ENCODE measurements at places on chromosomes 16 and 17.
A peak's percentile ranks its signal among the peaks of the same experiment; 100 is the strongest.

GRCh38 chr16:85429776-85430522 lies 183.2 kb upstream of the GSE1 start:
- DNase-seq, result no peak

- DNase-seq, result peak; percentile 80
Observed at GRCh38 chr16:57194512-57194911, 8.4 kb downstream of the RSPRY1 start.

- DNase-seq, result peak; percentile 80
Observed at GRCh38 chr16:64121473-64121872, 1000.4 kb downstream of the CDH11 start.

- DNase-seq, result no peak
Observed at GRCh38 chr17:41891135-41892020, 26.2 kb upstream of the KLHL11 start.

DNA sequence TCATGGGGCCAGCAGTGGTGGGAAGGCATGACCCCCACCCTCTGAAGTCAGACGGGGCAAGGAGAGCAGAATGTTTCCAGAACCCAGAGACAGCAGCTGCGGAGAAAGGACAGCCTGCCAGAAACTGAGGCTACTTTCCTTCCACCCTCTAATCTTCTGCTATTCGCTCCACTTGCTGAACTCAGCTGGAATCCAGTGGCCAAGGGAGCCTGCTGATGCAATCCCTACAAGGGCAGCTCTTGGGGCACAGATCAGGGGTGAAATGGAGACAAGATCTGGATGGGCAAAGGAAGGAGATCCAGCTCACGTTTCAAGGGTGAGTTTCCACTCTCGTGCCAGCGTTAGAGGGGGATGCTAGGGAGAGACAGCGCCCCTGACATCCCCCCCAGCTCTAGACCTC lies 479.1 kb downstream of the SLC39A11 start:
- no peak for DNase-seq

DNA sequence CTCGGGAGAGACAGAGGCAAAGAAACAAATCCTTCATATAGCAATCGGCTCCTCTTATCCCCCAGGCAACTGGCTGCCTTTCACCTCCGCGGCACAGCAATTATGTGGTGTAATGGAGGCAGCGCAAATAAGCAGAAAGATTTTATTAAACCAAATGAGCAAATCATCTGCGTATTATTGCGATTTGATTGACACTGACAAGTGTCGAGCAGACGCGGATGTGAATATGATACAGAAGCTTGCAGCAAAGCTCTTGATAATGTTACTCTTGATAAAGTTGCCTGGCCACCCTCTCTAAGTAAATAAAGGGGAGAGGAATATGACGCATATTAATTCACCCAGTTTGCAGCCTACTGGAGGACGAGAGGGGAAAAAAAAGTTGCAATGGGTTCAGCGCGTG lies 26.5 kb upstream of the AKTIP start:
- DNase-seq, result no peak

GRCh38 chr17:46942441-46943217 lies 19.7 kb downstream of the GOSR2 start:
- peak; percentile 27 for DNase-seq

GRCh38 chr16:82660966-82661365 lies 34.2 kb downstream of the CDH13 start:
- no peak for DNase-seq

DNA sequence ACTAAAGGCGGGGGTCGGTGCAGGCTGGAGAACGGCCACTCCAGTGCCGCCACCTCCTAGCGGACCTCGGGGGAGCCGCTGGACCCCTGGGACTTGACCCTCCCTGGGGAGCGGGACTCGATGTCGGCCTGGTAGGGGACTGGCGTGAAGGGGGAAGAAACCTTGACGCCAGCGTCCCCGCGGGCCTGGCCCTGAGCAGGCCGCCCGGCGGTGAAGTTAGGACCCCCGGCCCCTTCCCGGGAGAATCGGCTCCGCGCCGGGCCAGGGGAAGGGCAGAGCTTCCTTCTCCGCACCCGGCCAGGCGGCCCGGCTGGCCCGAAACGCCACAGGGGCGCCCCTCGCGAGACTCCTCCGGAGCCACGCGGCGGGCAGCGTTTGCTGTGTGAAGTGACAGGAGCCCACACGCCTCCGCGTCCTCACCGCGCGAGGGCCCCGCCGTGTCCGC lies 389 bp downstream of the DUS1L start:
- peak; percentile 21 for DNase-seq

GRCh38 chr16:337975-338575 lies 14.4 kb downstream of the AXIN1 start:
- no peak for DNase-seq

DNA sequence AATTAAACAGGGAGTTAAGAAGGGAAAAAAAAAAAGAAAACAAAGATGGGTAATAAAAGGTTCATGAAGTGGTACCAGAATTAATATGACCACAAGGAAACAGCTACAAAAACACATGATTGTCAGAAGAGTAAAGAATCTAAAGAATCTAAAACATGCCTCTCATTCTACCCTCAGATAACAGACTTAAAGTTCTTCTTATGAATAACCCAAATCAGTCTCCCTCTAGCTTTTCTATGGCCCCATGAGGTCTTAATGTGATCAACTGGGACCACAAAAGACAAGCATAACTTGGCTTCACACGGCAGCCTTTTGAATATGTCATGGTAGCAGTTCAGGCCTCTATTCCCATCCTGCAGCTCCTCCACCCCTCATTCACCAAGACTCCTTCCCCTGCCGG lies 6.9 kb downstream of the MYH10 start:
- DNase-seq, result no peak
